Ascending aorta (tissue), 2 donors: ENCODE measurements at places on chromosomes 6 and 20. TPM values are rescaled to one million over a fixed set of nuclear protein-coding genes. Genes with fewer than 3 reads are reported as not detected.

DNA sequence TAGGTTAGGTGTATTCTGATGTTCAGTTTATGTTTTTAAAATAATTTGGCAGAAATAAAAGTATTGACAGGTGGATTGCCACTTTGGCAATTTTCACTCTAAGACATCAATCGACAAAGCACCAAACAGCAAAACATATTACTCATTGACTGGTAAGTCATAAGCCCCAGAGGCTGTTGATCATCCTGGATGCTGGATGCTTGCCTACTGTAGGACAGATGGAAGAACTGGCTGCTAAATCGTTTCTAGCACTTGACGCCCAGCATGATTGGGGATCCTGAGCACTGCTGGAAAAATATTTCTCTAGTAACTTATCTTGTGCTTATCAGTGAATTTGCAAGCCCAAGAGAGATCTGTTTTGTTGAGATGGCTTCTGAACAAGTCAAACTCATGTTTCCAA is 1001.9 kb upstream of the FLRT3 start:
- no peak for DNase-seq

The HLA-DRA gene
- 220 TPM for total RNA-seq

- no peak for DNase-seq
Measured at GRCh38 chr6:13281686-13282085, 46.7 kb downstream of the TBC1D7 start.

DNA sequence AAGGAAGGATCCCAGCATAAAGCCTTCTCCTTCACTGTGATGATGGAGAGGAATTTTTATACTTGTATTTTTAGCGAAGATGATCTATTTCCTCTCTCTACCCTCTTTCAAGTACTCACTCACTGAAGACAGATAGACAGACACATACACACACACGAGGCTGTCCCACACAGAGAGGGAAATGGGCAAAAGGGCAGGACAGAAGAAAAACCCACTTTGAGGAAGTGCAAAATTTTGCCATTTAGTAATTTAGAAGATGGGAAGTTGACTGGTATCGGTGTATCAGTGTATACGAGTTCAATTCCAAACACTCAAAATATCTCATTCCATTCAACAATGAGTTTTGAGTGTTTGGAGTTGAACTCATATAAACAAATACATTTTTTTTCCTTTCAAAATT is 30.9 kb downstream of the HEBP2 start:
- DNase-seq: no peak

GRCh38 chr6:166348305-166348949 is 6.1 kb upstream of the SFT2D1 start:
- no peak for DNase-seq

The PRRT1 gene
- 1.4 TPM for total RNA-seq

GRCh38 chr6:111973118-111973761 is 80.7 kb upstream of the CCN6 start:
- DNase-seq: peak; percentile 83

The MRAP2 gene
- total RNA-seq: 47.3 TPM

The RSPH3 gene
- total RNA-seq: 8.8 TPM

- DNase-seq: no peak
Measured at GRCh38 chr20:12928755-12929401, 79.9 kb upstream of the SPTLC3 start.

DNA sequence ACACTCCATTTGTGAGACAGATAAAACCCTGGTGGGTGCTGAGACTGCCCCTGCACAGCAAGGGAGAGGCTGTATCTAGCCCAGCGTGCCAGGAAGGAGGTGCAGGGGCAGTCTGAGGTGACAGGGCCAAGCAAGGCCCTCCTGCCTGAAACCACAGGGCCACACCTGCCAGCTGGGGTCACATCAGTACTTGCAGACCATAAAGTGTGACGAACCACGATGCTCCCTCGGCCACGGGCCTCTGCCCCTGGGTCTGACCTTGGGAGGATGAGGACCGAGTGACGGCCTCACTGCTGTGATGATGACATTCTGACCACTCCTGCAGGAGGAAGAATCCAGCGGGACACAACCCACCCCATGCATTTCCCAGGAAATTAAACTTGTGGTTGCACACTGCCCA is 75.1 kb downstream of the NINL start:
- DNase-seq: no peak

The LCA5 gene
- total RNA-seq: 7.2 TPM

DNA sequence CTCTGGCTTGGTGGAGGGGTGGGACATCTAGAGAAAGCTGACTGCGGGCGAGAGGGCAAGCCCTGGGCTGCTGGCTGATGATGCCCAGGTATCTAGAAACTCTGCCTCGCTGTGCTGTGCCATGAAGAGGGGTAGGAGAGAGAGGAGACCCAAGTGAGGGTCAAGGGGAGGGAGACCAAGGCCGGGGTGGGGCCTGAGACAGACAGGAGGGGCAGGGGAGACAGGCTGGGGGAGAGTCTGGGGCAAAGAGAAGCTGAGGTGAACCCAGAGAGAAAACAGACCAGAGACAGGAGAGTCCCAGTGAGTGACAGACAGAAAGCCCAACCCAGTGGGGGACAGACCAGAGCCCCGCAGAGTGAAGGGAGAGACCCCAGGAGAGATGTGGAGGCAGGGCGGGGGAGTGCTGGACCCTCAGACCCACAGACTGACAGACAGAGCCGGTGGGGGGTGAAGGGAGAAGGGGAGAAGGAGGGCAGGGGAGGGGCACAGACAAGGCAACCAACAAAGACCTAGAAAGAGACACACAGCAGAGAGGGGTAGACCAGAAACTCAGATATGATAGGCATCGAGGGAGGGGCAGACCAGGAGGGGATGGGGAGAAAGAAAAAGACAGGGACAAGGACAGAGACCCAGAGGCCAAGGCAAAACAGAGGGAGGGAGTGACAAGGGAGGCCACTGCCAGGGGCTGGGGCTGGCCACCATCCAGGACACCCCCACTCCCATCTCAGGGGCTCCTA is 5.9 kb downstream of the TEAD3 start:
- DNase-seq: no peak

GRCh38 chr6:1657116-1657770 is 47.5 kb downstream of the FOXC1 start:
- no peak for DNase-seq

The MOXD1 gene
- 0.75 TPM for total RNA-seq

The SPTLC3 gene
- 4.6 TPM for total RNA-seq

GRCh38 chr6:52555518-52556233 is 21.2 kb downstream of the TRAM2 start:
- no peak for DNase-seq

- DNase-seq: no peak
Measured at GRCh38 chr6:148269386-148269785, 73.3 kb upstream of the SASH1 start.

GRCh38 chr6:109269953-109270517 is 112.2 kb downstream of the CD164 start:
- DNase-seq: no peak

DNA sequence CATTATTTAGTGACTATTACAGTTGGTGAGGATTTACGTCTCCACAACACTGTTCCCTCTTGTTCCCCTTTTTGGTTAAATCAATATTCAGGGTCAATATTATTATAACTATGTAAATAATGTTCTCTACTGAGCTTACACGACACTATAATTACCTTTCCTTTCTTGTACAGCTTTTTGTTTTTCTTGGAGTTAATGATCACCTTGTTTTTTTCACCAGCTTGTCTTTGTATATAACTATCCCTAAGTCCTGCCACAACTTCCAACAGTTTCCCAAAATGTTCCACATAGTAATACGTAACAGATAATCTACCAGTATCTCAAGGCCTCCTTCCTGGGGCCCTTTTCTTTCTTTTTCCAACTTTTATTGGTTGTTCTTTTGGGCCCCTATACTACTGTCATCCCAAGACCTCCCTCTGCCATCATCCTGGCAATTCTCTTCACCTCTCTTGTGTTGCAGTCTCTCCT is 142.0 kb upstream of the SOX4 start:
- no peak for DNase-seq

The DLK2 gene
- total RNA-seq: not detected

The RSPO3 gene
- total RNA-seq: 0.53 TPM

The PROKR2 gene
- total RNA-seq: not detected

GRCh38 chr6:89412071-89413005 is at the start of gene RRAGD:
RRAGD (minus strand) TSS chr6:89412273; CDS start chr6:89411993, 280 bp downstream.
- peak; percentile 86 for DNase-seq

GRCh38 chr6:73560853-73561407 is 40.1 kb upstream of the EEF1A1 start:
- DNase-seq: no peak

The SH3BGRL2 gene
- 73.0 TPM for total RNA-seq

The DDO gene
- 0.32 TPM for total RNA-seq
